ENCODE measurements at places on chromosomes 6 and 20.

GRCh38 chr6:45187836-45188235, 140.3 kb upstream of the RUNX2 start:
- no peak for DNase-seq

DNA sequence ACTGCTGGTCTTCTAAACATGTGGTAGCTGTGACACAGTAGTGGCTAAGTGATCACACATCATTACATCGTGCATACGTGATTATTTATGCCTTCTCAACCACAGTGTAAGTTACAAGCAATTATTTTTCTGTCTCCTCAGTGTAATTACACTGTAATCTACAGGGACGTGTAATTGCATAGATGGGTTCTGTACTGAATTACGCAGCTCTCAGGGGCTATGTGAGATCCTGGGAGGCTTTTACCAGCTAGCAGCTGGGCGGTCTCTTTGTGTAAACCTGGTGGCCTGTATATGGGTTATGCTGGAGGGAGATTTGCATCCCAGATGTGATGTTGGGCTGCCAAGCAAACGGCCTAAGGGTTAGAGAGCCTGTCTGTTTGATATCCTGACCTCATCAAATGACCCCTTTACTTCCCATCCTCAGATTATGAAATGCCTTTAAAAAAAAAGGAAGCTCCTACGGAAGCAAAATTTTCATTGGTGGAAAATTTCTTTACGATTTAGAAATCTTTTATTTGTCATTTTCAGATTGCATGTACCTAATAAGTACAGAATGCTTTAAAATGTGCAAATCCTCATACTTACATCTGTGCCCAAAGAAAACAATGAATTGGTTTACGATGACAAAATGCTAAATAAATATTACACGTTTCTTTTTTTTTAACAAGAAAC, 402.8 kb upstream of the JAG1 start:
- no peak for DNase-seq

DNA sequence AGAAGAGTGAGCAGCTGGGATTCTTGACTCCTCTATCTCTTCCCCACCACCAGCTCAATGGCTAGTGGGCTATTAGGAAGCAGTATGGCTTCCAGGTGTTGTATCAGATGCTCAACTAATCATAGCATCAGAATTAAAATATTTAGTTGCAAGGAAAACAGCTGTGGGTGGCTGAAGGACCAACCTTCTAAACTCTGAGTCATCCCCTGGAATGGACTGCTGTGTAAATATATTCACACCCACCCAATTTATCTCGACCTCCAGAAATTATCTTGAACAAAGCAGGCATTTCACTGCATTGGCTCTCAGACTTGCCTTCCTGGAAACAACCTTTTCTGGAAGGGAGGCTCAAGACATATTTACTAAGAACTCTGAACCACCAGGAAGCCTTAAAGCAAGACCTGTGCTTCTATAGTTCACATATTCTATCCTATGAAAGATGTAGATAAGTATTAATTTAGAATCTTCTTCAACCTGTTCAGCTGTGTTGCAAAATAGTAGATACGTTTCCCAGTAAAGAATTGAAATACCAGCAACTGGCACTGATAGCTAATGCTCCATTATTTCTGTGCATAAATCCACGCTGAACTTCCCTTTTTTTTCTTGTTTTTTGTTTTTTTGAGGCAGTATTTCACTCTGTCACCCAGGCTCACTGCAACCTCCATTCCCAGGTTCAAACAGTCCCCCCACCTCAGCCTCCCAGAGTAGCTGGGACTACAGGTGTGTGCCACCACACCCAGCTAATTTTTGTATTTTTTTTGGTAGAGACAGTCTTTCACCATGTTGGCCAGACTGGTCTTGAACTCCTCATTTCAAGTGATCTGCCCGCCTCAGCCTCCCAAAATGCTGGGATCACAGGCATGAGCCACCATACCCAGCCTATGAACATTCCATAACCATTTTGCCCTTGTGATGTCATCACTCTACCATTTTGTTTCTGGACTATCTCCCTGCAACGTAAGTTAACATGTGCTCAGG, 56.9 kb upstream of the CD2AP start:
- no peak for DNase-seq

GRCh38 chr6:14770572-14770971, 475.3 kb upstream of the JARID2 start:
- no peak for DNase-seq

DNA sequence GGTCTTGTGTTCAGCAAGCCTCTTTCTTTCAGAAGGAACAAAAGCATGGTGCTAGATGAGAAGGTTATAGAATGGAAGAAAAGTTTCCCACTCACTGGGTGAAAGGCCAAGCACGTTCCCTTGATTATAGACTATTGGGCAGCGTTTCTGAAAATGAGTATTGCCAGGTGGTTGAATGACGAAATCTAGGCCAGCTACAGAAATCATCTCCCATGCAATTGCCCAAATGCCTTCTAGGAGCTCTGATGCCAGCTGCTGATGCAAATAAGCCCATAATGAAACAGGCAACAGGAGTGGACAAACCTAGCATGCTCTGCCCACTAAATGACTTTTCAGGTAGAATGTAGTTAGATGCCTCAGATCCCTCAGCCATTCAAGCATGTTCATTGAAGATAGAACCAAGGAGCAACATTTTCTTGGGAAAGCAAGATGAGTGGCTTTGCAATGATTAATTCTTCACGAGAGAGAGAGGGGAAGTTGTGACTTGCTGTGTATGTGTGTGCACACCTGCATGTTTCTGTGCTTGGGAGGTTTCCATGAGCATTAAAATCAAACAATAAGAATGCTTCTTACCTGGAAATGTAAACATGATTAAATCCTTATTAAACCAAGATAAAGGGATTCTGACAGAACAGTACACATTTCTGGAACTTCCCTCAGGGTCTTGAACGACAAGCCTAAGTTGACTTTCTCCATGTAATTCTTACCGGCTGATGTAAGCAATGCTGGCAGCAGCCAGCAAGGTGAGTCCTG, 43.6 kb downstream of the ADTRP start:
- DNase-seq, result no peak

DNA sequence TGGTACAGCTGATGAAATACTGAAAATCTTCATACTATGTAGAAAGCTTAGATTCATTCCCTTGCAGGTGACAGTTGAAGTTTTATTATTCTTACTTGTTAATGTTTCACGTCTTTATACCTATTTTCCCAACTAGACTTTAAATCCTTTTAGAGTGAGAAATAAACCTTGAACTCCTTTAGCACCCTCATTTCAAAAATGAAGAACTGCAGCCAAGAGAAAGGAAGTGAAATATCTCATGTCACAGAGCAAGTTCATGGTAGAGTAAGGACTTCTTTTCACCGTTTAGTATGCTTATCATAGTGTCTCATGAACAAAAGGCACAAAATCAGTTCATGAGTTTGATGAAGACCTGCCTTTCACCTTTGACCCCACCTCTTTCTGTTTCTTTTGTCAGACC, 38.5 kb downstream of the ORC3 start:
- no peak for DNase-seq

- DNase-seq, result no peak
Measured at GRCh38 chr6:107684996-107685395, 139.1 kb downstream of the SCML4 start.

DNA sequence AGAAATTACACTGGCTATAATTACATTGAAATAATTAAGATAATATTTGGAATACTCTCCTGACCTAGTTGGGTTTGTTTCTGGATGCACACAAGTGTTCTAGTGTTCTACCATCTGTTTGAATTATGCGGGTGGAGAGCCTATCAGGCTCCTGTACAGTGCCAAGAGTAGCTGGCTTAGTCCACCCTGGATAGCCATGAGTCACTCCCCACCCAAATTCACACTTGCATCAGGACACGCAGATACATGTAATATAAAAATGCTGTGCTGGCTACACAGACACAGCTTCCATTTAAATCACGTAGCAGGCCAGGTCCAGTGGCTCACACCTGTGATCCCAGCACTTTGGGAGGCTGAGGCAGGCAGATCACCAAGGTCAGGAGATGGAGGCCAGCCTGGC, 686.2 kb upstream of the SLC35B3 start:
- no peak for DNase-seq

DNA sequence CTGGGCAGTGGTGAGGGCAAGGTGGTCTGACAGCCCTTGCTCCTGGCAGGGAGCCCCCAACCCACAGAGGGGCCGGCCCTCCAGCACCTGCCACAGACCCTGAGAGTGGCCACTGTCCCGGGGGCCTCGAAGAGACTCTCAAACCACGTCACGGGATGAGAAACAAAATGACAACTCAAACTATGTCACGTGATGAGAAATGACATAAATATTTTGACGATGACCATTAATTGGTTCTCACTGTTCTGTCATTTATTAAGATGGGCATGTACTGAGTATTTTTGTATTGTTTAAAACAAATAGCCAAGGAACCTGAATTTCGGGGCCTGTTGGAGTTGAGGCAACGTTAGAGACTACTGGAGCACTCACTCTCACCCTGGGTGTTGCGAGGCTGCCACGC, 135.5 kb downstream of the WDR27 start:
- no peak for DNase-seq

GRCh38 chr6:28586962-28587745, 61.5 kb downstream of the GPX5 start:
- peak; percentile 69 for DNase-seq

GRCh38 chr6:2973676-2974075, 2.3 kb upstream of the SERPINB6 start:
- DNase-seq, result no peak

- no peak for DNase-seq
Measured at GRCh38 chr20:17823409-17824144, 123.8 kb downstream of the BANF2 start.

- DNase-seq, result no peak
Measured at GRCh38 chr20:25510202-25510601, 75.1 kb downstream of the NINL start.

- DNase-seq, result no peak
Measured at GRCh38 chr6:164062872-164063271, 648.4 kb downstream of the QKI start.

DNA sequence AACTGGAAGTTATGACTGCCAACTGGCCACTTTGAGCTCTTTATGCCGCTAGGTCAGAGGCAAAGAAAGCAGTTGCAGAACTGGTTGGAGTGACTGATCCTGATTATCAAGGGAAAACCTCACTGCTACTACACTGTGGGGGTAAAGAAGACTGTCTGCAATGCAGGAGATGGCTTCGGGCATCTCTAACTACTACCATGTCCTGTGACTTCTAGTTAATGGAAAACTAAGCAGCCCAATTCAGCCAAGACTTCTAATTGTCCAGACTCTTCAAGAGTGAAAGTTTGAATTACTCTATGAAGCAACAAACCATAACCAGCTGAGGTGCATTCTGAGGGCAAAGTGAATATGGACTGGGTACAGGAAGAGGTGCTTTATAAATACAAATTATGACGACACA, 773.6 kb upstream of the SLC35B3 start:
- DNase-seq, result no peak

- DNase-seq, result no peak
Measured at GRCh38 chr6:54262971-54263370, 45.3 kb upstream of the TINAG start.

- no peak for DNase-seq
Measured at GRCh38 chr6:56062836-56063235, 184.5 kb downstream of the COL21A1 start.

GRCh38 chr6:25157842-25158241, 121.3 kb upstream of the CARMIL1 start:
- no peak for DNase-seq

DNA sequence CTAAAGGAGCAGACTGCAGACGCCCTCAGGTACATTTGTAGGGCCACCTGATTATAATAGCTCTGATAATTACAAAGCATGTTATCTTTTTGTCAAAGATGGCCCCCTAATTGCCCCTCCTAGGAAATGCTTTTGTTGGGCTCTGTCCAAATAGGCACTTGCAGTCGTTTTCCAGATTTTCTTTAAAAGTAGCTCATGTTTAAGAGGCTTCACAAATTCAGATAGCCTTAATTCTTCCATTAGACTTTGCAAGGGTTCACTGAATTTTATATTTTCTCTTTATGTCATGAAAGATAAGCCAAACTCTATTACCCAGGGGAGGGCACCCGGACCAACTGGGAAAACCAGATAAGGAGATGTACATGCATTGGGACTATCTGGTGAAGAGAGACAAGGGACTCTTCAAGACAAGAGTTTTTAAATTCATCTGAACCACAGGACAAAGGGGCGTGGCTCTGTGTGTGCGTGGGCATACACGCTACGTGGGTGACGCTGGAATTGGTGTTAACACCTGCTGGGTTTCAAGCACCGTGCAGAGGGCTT, 95.6 kb downstream of the TOX2 start:
- no peak for DNase-seq

- no peak for DNase-seq
Measured at GRCh38 chr20:43838703-43839060, 76.0 kb upstream of the TOX2 start.

GRCh38 chr6:14288910-14289309, 171.3 kb downstream of the CD83 start:
- no peak for DNase-seq

GRCh38 chr6:130076512-130076911, 58.1 kb downstream of the L3MBTL3 start:
- DNase-seq, result no peak

DNA sequence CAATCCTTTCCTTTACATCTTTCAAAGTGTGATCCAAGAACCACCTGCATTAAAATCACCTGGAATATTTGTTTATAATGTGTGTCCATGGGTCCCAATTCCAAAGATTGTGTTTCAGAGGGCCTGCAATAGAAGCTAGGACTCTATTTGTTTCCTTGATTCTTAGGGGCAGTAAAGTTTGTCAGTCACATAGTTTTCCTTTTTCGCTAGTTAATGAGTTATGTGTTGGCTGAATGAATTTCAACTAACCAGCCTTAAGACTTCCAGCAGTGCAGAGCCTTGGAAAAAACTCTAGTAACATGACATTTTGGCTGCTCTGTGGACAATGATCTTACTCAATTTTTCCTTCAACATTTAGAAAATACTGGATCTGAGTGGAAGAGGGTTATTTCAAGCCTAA, 11.3 kb downstream of the FAM217A start:
- no peak for DNase-seq

- DNase-seq, result no peak
Measured at GRCh38 chr20:62911701-62912280, 14.5 kb downstream of the DIDO1 start.

GRCh38 chr20:10565922-10566897, 107.6 kb downstream of the JAG1 start:
- no peak for DNase-seq

DNA sequence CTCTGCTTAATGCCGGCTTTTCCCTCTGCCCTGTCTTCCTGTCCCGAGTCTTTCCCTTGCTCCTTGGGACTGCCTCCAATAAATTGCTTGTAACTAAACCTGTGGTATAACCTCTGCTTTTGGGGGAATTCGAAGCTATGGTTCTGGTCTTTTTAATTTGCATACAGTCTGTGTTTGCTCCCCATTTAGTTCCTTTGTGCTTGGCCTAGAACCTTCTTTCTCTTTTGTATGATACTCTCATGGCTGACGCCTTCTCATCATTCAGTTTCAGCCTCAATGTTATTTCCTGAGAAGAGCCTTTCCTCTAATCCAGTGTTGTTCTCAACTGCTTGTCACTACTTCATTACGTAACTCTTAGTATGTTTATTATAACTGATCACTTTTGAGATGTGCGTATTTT, 248.0 kb downstream of the PHF3 start:
- DNase-seq, result no peak
